MM.1S (cell line): ENCODE measurements at places on chromosomes 3 and 15.

GRCh38 chr3:54305409-54306099 is 183.2 kb downstream of the CACNA2D3 start:
- no peak for DNase-seq

- no peak for DNase-seq
Observed at GRCh38 chr3:11691767-11692531, 48.2 kb upstream of the VGLL4 start.

- DNase-seq, result no peak
Observed at GRCh38 chr15:25761971-25762662, 101.0 kb downstream of the ATP10A start.

DNA sequence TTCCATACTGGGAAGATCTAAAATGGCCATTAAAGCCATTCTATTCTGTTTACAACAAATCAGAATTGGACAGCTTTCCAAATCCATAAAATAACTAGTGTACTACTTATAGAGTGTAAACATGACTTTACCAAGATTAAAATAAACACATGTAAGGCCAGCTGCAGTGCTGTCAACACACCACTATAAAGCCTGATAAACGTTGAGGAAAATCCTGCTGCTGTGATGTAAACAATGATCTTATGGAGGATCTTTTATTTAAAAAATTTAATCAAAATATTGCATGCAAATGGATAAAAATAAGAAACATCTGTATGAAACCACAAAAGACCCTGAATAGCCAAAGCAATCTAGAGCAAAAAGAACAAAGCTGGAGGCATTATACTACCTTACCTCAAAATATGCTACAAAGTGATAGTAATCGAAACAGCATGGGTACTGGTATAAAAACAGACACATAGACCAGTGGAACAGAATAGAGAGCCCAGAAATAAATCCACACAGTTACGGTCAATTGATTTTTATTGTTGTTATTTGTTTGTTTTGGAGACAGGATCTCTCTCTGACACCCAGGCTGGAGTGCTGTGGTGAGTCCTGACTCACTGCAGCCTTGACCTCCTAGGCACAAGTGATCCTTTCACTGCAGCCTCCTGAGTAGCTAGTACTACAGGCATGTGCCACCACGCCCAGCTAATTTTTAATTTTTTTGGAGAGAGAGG is 428.8 kb upstream of the C2CD4B start:
- no peak for DNase-seq

- DNase-seq, result no peak
Observed at GRCh38 chr3:170714562-170715535, 129.0 kb upstream of the SLC7A14 start.

GRCh38 chr3:121330118-121330517 is 215.7 kb downstream of the POLQ start:
- DNase-seq, result no peak
